ENCODE measurements at places on chromosomes 12 and 14.
A peak's percentile ranks its signal among the peaks of the same experiment; 100 is the strongest.

GRCh38 chr14:21486640-21487087 lies 9.7 kb downstream of the TOX4 start:
- no peak for DNase-seq

- no peak for DNase-seq
Observed at GRCh38 chr14:77761205-77761931, 412 bp upstream of the SNW1 start.

- no peak for DNase-seq
Observed at GRCh38 chr14:53850714-53851296, 105.8 kb downstream of the BMP4 start.

GRCh38 chr12:91774434-91774921 lies 371.2 kb downstream of the BTG1 start:
- peak; percentile 9 for DNase-seq

GRCh38 chr12:124553862-124554428 lies 13.5 kb downstream of the NCOR2 start:
- no peak for DNase-seq

DNA sequence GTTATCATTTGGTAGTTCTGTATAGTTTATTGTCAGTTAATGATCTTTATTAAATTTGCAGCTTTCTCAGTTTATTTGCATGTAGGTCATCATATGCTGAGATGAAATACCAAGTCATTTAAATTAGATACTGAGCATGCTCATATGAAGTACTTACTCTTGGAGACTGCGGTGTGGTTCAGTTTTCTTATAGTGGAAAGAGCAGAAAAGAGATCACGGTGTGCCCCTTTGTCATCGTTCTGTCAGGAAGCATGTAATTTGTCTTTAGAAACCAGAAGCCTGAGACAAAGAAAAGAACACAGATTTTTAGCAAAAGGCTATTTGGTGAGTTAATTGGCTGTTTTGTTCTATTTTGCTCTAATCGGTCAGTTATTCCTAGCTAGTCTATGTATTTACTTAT lies 75.6 kb downstream of the PLEKHA5 start:
- no peak for DNase-seq

All from activated CD4-positive, alpha-beta memory T cell treated with anti-CD3 and anti-CD28 coated beads for 36 hours (primary cell).